Stimulated activated CD4-positive, alpha-beta T cell treated with anti-CD3 and anti-CD28 coated beads, Interleukin-1b, Interleukin-23, amount 100 ng/mL, for 24 hours (primary cell): ENCODE measurements at places on chromosomes 12 and 14.

GRCh38 chr14:54117924-54118323 is 161.3 kb upstream of the BMP4 start:
- no peak for DNase-seq

- DNase-seq, result no peak
Measured at GRCh38 chr12:44511289-44511688, 364.8 kb downstream of the NELL2 start.

DNA sequence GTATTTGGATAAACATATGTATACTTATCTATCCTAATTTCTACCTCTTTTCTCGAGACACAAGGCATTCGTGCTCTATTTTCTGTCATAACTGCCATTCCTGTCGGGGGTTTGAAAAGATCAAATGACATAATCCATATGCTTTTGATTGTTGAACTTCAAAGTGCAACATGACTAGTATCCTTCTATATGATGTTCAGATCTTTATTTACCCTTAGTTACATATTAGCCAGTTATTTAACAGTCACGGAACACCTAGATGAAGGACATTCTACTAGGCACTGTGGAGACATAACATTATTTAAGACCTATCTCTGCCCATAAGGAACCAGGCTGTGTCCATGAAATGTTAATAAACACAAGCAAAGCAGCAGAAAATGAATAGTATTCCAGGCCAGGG is 11.2 kb upstream of the GRIN2B start:
- DNase-seq, result no peak

DNA sequence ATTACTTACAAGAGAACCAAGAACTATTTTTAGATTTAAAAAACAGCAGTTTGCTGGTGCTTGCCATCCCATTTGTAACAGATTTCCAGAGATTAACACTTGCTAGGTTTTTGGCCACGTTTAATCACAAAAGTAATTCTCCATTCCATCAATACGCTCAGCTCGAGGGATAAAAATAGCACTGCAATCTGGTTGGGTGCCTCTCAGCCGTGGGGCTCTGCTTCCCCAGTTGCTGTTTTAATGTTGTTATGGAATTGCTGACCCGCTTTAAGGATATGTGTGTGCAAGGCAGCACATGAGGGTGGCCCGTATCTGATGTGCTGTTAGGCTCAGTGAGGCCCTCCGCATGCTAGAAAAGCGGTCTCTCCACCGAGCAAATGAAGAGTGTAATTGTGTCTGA is 222.2 kb upstream of the TMEM260 start:
- no peak for DNase-seq
